ENCODE measurements at places on chromosomes 1 and 21.
A peak's percentile ranks its signal among the peaks of the same experiment; 100 is the strongest.

DNA sequence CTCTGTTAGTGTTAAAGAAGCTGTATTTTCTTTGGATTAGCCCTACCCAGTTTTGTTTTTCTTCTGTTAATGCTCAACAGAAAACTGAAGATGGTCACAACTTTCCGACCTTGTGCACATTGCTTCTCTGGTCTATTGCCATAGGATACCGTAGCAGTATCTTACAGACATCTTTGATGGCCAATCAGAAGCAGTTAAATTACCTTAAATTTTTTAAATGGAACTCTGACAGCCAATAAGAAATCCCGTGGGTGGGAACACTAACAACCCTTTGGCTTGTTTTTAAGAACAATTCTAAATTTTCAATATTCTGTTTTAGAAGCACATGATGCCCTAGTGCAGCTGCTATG, 17.2 kb downstream of the NFYC start:
- DNase-seq = no peak

- DNase-seq = no peak
Measured at GRCh38 chr1:237921306-237921705, 30.6 kb upstream of the ZP4 start.

DNA sequence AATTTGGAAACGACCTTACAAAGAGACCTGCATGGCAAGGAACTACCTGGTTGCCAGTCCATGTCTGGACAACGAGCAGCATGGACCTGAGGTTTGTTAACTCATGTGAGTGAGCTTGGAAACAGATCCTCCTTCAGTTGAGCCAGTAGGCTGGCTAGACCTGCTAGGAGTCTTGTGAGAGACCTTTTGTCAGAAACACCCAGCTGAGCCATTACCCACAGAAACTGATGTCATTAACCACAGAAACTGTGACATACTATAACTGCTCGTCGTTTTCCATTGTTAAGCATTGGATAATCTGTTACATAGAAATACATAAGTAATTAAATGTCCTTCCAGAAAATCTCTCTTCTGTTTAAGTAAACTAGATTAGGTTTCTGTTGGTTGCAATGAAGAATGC, 211.1 kb upstream of the C21orf91 start:
- DNase-seq = no peak

DNA sequence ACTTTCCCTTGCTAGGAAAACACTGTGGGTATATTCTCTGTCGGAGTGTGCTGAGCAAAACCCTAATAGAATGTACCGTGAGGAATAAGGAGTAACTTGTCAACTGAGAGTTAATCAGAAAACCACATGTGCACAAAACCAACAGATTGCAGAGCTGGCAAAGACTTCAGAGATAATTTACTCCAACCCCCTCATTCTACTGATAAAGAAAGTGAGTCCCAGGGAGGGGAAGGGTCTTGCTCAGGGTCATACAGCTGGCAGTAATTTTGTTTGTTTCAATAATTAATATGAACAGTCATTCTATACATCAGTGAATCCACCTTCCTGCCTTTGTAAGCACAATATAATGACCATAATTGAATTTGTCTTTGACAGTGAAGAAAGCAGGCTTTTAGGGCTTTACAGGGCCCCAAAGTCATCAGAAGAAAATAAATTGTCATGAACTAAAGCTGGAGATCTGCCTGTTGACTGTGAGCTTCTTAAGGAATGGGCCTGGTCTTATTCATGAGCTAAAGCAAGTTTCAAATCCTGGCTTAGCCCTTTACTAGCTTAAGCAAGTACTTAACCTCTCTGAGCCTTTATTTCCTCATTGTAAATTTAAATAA, 67.2 kb upstream of the HOOK1 start:
- no peak for DNase-seq

- DNase-seq = peak; percentile 6
Measured at GRCh38 chr1:243596431-243597062, 253.5 kb downstream of the AKT3 start.

- no peak for DNase-seq
Measured at GRCh38 chr1:53298045-53298637, 29.7 kb downstream of the LRP8 start.

DNA sequence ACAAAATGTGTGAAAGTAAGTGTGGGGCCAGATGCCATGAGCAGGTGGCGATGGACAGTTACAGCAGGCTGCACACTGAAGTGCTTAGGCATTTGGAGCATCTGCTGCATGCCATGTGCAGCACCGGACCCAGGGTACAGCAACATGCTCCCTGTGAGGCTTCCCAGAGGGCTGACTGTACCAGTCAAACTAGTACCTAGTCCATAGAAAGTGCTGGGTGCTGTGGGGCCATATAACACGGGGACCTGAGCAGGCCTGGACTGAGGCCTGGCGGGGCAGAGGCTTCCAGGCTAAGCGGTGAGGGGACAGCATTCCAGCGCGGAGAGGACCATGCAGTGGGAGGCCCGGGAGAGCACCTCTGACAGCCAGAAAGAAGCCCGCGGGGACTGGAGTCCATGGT, 29.9 kb upstream of the PKP1 start:
- DNase-seq = no peak

Data from activated T-cell treated with anti-CD3 and anti-CD28 coated beads for 4 hours (primary cell).